ENCODE measurements at places on chromosomes 2 and 18.

GRCh38 chr2:11562476-11562875, 28.6 kb downstream of the GREB1 start:
- no peak for DNase-seq

GRCh38 chr2:210541290-210541902, 15.0 kb upstream of the CPS1 start:
- no peak for DNase-seq

- peak; percentile 46 for DNase-seq
These were observed 676 bp downstream of the KLHL23 start for GRCh38 chr2:169734169-169734847.

GRCh38 chr2:234548695-234549420, 52.0 kb upstream of the ARL4C start:
- DNase-seq, result no peak

DNA sequence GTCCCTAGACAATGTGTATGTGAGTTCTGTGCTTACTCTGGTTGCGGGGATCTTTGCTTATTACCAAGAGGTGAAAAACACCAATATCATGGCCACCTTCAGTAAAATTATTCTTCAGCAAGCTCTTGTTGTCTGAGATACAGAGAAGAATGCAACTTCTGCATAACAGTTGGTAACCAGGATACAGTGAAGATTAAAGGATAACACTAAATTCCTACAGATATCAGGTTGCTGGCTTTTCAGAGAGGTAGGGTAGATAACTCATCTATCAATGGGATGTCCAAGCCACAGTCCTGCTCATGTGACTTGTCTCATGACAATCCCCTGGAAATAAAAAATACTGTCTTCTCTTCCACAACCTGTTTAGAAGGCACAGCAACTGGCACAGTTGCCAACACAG, 308.5 kb downstream of the TNS1 start:
- no peak for DNase-seq

DNA sequence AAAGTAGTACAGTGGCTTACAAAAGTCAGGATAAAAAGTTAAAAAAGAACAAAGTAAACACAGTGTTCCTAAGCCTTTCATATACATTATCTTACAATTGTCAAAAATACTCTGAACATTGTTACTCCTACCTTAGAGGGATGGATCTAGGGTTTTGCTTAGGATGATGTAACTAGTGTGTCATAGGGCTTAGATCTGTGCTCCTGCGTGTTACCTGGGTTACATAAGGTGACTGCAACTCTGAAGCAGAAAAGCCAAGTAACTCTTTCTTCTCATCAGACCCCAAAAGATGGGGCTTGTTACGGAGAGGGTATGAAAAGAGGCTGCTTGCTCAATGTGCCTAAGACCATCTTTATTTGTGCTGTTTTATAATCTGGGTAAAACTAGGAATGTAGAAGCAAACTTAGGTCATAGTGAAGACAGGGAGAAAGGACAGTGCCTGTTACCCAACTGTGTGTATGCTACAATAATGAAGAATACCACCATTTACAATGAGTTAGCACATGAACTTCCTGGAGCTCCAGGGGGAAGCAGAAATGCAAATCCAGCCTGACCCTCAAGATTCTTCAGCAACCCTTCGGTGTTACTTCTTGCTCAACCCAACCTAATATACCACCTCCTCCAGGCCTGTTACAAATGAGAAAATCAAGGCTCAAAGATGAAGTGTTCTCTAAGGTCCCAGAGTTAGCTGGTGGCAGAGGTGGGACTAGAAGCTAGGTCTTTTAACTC, 42.0 kb upstream of the STK17B start:
- DNase-seq, result no peak

- no peak for DNase-seq
These were observed 185.2 kb downstream of the SMAD2 start for GRCh38 chr18:47745227-47745626.

GRCh38 chr2:81550277-81550676, 1245.7 kb upstream of the LRRTM1 start:
- no peak for DNase-seq
